ENCODE measurements at places on chromosomes 12 and 14.
A peak's percentile ranks its signal among the peaks of the same experiment; 100 is the strongest.

DNA sequence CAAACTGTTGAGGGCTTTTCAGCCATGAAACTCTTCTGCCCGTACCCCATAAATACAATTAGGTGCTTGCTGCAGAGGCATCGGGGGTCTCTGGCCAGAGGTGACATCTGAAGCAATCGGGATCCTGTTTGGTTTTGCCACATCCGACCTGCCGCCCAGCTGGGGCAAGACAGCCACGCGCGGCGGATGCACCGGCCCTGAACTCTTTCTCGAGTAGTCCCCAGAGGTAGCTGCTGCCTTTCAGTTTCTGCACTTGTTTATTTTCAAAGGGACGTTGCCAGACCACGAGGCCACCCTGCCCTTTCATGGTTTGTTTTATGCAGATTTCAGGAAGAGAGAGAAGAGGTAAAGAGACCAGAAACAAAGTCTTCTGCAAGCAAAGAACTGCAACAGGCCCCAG, 10.6 kb upstream of the MLXIP start:
- DNase-seq, result no peak

DNA sequence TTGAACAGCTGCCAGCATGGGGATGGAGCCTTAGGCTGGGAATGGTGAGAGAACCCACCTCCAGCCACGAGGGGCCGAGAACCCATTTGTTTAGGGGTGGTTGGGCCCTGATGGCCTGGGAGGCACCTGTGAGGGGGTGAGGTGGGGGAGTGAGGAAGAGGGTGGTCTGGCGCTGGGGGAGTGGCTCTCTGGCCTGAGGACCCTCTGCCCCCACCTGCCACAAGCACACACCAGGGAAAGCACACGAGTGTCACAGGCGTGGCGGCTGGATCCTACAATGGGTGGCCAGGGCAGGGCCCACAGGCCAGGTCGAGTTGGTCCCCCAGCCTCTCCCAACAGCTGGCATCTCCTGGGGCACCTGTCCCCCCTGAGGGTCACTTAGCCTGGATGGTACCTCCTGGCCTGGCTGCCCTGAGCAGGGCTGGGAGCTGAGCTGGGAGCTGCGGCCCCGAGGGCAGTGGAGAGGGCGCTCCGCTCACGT, 340.5 kb downstream of the TMEM121 start:
- no peak for DNase-seq

GRCh38 chr14:20720741-20721140, 24.9 kb upstream of the EDDM3A start:
- no peak for DNase-seq

DNA sequence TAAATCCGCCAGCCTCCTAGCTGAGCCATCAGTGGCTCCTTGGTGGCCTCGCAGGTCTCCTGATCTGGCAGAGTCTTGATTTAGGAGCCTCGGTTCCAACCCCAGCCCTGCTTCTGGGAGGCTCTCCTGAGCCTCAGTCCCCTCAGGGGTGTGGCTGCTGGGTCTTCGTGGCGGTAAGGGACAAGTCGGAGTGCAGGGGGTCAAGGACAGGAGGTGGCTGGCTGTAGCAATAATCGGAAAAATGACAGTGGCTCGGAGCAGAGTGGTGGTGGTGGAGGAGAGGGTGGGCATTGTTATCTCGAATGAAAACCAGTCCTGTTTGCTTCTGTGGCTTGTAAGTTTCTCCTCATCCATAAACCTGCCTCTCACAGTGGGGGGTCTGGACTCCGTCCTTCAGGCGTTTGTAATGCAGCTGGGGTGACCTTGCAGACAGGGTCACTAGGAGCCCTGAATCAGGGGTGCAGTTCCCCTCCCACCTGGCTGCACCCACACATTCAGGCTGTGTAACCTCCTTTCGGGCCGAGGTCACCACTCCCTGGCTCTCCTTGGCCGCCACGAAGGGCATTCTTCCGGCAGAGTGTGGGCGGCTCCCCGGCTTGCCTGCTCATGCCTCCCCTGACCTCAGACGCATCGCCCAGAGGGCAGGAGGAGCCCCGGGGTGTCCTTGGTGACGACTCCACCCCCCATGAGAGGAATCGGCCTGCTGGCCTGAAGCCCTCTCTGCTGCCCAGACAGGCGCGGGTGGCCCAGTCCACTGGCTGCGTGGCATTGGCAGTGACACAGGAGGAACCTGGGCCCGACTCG, 8.1 kb downstream of the BCL7A start:
- no peak for DNase-seq

DNA sequence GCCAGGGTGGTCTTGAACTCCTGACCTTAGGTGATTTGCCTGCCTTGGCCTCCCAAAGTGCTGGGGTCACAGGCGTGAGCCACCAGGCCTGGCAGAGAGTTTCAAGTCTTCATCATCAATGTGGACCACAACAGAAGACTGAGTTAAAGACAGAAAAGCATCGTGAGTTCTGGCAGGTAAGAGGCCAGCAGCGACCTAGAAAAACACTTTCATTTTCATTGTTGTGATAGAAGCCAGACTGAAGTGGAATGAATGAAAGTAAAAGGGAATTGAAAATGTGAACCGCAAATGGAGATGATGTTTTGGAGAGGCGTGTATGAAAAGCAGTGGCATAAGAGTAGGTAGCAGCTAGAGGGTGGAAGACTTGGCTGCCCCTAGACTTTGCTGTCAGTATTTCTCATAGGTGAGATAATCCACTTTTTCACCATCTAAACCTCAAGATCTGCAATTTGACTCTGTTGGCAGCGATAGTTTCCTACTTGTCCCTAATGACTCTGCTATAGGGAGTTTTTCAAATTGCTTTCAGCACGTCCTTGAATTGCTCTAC, 47.1 kb upstream of the PLEKHA5 start:
- no peak for DNase-seq

DNA sequence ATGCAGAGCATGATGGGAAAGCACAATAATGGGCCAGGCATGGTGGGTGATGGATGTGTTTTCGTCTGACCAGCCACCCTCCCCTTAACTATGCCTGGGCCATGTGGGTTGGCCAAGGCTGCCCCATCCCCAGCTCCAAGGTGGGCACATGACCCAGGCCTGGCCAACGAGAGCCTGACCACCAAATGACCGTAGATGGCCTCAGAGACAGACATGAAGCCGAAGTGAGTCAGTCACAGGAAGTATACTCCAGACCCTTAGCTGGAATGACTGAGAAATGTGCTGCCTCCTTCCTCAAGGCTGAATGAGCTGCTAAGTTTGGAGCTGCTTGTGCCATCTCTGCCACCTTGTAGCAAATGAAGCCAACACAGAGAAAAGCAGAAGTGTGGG, 233.6 kb downstream of the BCL11B start:
- no peak for DNase-seq

DNA sequence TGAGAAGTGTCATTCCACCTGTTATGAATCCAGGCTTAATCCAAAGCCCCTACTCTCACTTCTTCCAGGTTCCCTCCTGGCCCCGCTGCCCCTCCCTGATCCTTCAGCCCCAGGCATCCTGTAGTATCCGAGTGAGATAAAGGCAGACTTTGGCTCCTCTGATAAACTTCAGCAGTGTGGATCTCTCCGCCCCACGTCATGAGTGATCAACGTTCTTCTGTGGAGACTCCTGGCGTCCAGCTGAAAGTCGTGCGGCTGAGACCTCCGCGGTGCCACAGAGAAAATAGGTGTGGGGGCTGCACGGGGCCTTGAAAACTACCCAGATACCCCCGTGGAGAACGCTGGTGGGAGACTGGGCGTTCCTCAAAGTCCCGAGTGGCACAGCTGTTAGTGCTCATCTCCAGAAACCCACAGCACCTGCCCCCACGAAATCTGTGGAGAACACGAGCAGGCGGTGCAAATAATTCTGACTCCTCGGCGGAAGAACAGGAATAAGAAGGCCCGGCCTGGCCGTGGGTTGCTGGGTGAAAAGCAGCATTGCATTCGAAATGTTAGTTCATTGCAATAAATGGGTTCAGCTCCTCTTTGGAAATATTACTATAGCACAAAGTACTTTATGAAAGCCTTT, 180.0 kb upstream of the RGS6 start:
- DNase-seq, result no peak

DNA sequence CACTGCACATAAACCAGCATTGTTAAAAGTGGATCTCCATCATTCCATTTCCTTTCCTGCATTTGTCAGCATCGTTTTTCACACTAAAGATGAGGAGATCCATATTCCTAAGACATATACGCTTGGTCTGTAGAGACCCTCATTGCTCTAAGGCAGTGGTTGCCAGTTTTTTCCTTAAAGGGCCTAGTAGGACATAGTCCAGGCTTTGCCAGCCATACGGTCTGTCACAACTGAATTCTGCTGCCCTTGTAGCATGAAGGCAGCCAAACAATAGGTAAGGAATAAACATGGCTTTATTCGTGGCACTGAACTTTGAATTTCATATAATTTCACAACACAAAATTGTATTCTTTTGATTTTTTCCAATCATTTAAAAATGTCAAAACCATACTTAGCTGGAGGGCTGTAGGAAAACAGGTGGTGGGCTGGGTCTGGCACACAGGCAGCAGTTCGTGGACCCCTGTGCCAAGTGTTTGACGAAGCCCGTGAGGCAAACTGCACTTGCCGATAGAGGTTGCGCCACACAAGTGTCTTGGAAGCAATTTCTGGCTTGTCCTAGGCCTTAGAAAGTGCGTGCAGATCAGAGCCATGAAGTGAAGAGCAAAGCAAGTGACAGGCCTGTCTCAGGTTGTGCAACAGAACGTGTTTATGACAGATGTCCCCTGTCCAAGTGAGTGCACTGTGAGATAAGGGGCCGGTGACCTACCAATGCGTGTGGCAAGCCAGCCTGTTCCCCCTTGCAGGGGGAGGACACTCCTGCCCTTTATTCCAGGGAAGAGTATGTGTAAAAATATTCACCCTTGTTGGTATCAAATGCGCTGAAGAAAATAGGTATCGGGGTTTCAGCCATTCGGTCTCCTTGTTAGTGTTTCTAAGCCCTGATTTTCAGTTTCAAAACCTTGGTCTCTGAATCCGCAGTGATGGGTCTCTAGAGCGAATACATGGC, 916 bp upstream of the CHPT1 start:
- DNase-seq, result no peak

DNA sequence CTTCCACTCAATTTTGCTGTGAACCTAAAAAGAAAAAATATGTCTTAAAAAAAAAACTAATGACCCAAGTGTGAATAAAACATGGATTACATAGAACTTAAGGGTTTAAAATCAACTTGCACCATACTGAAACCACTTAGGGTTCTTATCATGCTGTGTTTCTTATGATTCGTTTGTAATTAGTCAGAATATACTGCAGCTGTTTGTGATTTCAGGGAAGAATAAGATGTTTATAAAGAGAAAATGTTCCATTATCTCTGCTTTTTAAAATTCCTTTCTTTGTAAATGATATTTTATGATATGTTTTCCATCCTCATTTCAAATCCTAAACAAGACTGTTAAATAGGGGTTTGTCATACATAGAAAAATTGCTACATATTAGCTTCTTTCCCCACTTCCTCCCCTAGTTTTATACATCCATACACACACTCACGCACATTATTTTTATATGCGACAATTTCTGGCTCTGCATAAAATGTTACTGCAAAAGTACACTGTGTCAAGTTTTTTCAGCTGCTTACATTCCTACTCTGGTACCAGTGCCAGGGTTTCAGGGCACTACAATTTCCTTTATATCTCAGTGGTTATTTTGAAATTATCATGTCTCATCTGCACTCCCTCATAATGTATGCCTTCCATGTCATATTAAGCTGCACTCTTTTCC, 275.2 kb upstream of the GARIN6 start:
- DNase-seq, result no peak

- DNase-seq, result no peak
Observed at GRCh38 chr14:64880221-64881121, 764 bp upstream of the SPTB start.

DNA sequence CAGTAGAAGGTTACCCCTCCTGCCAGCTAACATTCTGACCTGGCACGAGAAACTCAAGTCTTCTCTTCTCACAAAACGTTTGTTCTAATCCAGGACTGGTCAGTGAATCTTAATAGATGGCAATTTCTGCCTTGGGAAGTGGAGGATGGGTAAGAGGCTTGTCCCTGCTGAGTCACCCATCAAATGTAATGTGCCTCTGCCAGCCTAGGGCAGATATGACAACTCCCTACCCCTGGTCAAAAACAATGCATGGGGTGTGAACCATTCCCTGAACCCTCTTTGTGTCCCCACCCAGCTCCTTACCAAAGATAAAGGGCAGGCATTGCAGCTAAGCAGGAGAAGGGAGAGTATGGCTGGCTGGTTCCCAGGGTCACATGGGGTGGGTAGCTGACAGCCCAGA, 1052.9 kb downstream of the GALC start:
- no peak for DNase-seq

DNA sequence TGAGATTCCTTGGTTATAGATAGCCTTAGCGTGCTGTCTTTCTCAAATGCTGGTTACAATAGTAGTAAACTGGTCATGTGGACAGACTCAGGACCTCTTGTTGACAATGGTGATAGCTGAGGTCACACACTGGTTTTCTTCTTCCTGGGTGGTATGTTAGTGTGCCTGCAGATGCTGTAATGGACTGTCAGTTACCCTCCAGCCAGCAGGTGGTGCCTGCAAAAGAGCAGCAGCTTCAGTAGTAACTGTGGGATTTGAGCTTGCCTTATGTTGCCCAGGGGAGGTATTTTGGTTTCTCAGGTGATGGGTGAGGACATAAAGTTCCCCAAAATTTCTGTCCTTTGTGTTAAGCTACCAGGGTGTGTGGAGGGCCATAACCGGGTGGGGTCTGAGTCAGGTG, 33.7 kb upstream of the SCAF11 start:
- no peak for DNase-seq

DNA sequence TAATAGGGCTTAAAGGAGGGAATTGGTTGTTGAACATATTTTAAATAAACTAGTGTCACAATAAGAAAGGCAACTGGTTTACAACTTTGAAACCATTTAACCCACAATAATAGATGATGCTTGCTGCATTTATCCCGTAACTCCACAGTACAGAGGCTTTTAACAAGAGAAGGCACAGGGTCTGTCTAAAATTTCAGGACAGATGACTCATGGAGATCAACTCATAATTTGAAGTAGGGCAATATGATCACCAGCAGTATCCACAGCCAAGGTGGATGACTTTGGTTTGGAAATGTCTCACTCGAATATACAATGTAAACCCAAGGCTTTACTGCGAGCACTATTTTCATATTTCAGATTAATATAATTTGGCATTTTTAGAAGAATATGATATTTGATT, 340.2 kb downstream of the LRIG3 start:
- DNase-seq, result no peak

- no peak for DNase-seq
Observed at GRCh38 chr14:99348816-99349614, 77.0 kb upstream of the BCL11B start.

DNA sequence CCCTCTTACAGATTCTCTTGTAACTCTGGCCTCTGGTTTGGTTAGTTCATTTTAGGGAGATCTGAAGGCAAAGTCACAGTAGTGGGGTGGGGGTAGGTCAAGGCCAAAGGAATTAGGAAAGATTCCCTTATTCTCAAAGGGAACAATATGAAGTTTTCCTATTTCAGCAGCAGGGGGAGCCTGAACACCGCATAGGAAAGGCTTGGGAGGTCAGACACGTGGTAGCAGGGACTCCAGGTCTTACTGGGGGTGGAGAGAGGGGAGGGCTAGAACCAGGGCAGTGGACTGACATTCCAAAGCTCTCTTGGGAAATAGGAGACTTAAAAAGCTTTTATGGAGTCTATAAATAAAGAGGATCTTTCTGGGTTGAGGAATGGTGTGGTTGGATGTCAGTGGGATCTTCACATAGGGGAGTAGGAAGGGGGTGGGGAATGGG, 1.3 kb downstream of the ZC3H10 start:
- peak; percentile 53 for DNase-seq

GRCh38 chr12:15196678-15197505, 24.3 kb downstream of the RERG start:
- no peak for DNase-seq

All from NCI-H1417 treated with DMSO at 0.1 percent for 48 hours (cell line).